ENCODE measurements at places on chromosomes 5 and 9.

GRCh38 chr9:125121146-125121545 is 22.2 kb downstream of the SCAI start:
- no peak for DNase-seq

DNA sequence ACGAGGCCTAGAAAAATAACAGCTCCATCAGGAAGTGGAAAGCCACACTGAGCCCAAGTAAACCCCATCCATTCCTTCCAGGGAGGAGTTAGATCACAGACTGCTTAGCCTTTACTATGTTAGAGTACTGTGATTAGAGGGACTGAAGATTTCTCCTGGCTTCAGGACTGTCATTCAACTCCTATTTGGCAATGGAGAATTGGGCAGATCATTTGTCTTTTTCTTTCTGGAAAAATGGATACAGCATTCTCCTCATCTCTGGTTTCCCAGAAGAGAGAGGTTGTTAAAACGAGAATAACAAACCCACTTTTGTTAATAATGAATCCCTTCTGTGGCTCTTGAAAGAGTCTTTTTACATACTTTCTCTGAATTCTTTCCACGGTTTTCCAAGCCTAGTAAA is 150.4 kb downstream of the GABRB2 start:
- DNase-seq, result no peak

DNA sequence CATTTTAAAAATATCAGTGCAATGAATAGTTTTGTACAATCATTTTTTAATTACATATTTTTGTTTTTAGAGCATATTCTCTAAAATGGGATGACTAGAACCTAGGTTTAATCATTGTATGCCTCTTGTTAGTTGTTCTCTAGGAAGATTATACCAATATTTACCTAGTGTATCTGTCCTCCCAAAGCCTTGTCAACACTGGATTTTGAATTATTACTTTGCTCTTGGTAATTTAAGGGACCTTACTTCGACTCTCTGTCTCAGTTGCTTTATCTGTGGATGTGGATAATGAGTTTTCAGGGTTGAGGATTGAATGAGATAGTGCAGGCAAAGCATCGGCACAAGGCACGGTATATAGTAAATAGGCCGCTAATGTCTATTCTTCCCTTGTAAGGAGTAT is 10.9 kb upstream of the PIP5K1B start:
- DNase-seq, result no peak

- no peak for DNase-seq
Observed at GRCh38 chr5:122369253-122369815, 57.3 kb downstream of the SNCAIP start.

- DNase-seq, result no peak
Observed at GRCh38 chr9:137160054-137160425, 9.8 kb downstream of the LRRC26 start.

- no peak for DNase-seq
Observed at GRCh38 chr5:112555197-112555596, 136.1 kb upstream of the EPB41L4A start.

DNA sequence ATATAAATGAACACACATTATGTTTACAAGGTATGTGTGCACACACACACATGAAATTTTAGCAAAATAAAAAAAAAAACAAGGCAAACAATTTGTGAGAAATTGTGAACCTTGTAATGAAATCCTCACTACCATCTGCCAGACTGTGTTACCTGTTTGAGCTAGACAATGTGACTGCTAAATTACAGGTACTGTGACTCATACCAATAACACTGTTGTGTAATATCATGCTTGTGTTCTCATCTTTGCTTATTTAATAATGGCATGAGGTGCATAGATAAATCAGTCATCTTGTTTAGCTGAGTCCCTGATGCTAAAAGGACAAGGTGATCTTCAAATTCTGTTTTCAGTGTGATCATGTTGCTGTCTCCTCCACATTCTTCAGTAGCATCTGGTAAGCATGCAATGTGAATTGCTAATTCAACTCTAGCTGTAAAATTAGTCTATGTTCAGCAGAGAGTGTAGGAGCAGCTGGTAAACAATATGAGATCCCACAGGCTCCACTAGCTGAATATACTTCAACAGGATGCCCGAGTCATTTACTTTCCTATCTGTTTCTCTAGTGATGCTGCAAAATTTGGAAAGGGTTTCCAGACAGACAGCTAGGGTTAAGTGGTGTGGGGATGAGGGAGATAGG is 966.3 kb upstream of the C9orf72 start:
- DNase-seq, result no peak

DNA sequence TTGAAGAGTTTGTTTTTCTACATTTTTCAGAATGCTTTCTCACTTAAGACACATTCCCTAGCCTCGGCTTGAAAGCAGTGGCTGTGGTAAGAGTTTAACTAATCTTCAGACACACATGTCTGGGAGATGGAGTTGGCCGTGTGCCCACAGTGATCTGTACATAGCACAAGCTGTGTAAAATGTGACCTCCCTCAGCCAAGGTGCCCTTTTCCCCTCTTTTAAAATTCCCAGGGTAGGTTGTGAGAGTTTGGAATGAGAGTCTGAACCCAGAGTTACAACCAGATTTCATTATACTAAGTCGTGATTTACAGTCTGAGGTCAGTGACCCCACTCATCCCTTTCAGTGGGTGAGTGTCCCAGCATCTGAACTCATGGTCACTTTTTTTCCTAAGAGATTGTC is 230.4 kb downstream of the DOCK8 start:
- DNase-seq, result no peak

DNA sequence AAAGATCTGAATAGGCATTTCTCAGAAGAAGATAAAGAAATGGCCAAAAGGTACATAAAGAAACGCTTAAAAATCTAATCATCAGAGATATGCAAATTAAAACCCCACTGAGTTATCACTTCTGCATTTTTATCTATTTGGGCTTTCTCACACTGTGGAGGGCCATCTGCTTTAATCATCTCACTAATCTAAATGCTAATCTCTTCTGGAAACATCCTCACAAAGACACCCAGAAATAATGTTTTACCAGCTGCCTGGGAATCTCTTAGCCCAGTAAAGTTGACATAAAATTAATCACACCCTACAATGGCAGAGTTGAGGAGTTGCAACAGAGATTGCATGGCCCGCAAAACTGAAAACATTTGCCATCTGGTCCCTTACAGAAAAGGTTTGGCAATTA is 407.9 kb upstream of the CYLC2 start:
- DNase-seq, result no peak

Data from activated CD4-positive, alpha-beta T cell treated with anti-CD3 and anti-CD28 coated beads, Interleukin-2, amount 50 U/mL, for 24 hours (primary cell).